Stimulated activated CD4-positive, alpha-beta T cell treated with anti-CD3 and anti-CD28 coated beads, Interleukin-15, amount 100 ng/mL, for 24 hours (primary cell): ENCODE measurements at places on chromosomes 16 and 17.

DNA sequence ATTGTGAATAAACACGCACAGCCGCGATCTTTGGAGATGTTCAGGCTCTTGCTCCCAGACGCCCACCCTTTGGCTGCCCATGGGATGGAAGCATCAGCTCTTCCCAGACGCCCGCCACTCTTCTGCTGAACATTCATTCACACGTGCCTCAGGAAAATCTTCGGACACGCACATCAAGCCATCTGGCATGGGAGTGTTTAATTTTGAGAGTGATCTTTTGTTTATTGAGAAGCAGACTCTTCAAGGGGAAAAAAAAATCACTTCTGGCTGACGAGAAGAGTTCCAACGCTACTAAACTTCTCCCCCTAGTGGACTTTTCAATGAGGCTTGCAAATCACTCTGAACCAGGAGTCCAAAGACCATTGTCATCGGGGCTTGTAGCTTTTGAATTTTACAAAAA, 62.0 kb upstream of the NUDT7 start:
- no peak for DNase-seq

DNA sequence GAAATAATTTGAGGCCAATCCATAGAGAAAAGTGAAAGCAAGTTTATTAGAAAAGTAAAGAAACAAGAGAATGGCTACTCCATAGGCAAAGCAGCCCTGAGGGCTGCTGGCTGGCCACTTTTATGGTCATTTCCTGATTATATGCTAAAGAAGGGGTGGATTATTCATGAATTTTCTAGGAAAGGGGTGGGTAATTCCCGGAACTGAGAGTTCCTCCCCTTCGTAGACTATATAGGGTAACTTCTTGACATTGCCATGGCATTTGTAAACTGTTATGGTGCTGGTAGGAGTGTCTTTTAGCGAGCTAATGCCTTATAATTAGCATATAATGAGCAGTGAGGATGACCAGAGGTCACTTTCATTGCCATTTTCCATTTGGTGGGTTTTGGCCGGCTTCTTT, 4.4 kb downstream of the DHRS7B start:
- DNase-seq = no peak

DNA sequence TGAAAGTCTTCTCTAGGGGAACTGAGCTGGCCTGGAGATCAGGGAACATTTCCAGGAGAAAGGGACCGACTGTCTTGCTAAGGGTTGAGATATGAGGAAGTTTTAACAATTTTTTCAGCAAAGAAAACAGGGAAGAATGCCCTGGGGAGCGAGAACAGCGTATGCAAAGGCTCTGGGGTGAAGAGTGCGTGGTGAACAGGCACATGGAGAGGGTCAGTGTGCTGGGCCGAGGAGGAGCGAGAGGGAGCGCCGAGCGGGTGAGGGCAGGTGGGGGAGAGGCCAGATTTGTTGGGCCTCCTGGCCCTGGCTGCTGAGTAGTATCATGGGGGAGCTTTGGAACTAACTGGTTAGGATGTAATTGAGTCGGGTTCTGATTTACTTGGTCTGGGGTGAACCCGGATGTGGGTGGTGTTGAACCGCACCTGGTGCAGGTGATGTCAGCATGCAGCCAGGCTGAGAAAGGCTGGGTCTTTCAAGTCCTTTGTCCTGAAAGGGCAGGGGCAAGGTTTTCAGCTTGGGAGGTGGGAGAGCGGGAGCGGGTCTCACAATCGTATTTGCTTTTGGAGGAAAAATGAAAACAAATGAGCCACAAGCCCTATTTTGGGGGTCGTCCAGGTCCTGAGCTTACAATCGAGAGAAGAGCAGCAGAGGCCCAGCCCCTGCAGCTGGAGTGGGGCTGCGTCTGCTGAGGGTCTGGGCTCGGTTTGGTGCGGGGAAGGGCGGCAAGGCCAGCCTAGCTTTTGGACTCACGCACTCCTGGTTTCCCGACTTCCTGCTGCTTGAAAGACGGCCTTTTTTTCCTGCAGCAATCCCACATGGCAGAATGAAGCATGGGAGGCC, 11.1 kb upstream of the WFDC1 start:
- no peak for DNase-seq

- DNase-seq = no peak
These were observed 1525.1 kb downstream of the CDH11 start for GRCh38 chr16:63596716-63597115.

DNA sequence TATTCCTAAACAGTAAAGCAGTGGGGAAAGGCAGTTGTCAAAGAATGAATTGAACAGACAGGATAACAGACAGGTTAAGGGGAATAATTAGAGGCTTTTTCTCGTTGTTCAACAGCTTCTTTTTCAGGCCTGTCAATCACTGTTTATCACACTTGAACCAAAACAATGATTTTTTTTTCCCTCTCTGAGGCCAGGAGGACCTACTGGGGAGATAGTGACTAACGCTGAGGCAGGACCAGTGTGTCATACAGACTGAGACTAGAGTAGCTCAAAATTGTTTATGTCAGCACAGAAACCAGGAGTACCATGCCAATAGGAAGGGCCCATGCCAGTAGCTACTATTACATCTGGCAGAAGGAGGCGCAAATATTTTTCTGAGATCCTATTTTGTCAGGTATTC, 41.3 kb upstream of the NLK start:
- DNase-seq = no peak

- no peak for DNase-seq
These were observed 35.2 kb upstream of the ATP2C2 start for GRCh38 chr16:84332975-84333684.

DNA sequence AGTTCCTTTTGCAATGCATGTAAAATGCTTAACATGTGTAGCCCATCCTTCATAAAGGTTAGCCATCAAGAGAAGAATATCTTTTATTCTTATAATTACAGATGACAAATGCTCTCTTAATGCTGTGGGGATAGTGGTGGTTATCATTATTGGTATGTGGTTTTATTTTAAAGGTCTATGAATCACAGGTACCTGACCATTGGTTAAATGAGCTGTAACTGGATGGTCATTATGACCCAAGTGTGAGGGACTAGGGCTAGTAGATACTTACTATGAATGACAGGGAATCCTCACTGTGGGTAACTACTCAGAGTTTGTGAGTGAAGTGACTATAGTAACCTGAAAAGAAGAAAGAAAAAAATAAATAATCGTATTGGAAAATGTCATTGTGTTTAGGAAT, 78.8 kb downstream of the CDRT15 start:
- no peak for DNase-seq

- no peak for DNase-seq
These were observed 2.6 kb downstream of the WSB1 start for GRCh38 chr17:27296428-27296979.

GRCh38 chr17:64329588-64329987, 61.1 kb downstream of the PECAM1 start:
- no peak for DNase-seq

GRCh38 chr17:80183581-80184422, 14.0 kb downstream of the CARD14 start:
- no peak for DNase-seq

GRCh38 chr16:58859958-58860669, 126.0 kb upstream of the GOT2 start:
- DNase-seq = no peak

GRCh38 chr16:81707411-81708265, 71.5 kb upstream of the PLCG2 start:
- DNase-seq = no peak

- peak; percentile 41 for DNase-seq
These were observed 1.4 kb downstream of the YPEL2 start for GRCh38 chr17:59332749-59333377.

DNA sequence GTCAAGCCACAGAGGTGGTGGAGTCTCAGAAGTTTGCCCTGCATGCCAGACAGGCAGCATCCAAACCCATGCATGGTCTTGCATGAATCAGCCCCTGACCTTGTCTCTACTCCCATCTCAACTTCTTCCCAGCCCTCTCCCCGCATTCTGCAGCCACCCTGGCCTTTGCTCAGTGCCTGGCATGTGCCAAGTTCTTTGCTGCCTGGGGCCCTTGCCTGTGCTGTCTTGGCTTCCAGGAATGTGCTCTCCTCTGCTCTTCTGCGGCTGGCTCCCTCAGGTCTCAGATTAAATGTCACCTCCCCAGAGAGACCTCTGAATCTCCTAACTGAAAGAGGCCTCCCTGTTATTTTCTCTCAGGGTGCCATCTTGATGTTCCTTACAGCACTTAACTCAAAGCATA, 17.6 kb downstream of the DRC3 start:
- no peak for DNase-seq

DNA sequence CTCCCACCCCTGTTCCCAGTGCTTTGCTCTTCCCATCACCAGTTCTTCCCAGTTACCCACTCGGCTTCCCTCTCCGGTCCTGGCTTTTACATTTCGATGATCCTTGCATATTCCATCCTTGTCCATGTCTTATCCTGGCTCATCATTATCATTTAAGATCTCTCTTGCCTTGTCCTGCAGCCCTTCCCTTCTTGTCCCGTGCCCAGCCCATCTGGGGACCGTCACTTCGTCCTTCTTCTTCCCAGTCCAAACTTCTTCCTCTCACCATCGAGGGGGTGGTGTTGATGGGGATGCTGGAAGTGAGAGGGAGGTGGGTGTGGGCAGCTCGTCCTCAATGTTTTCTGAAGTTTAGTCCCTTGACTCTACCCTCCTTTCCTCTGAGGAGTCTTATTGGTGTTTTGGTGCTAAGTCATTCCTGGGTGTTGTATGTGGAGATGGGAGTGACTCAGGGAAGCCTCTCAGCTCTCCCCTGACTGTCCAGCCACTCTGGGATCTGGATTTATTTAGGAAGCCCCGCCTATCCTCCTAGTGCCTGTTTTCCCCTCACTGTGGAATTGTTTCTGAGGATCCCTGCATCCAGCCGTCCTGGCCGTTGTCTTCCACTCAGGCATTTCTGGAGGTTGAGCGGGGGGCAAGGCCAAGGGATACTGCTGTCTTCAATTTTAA, 975 bp downstream of the SNX29 start:
- no peak for DNase-seq

- DNase-seq = no peak
These were observed 306.3 kb downstream of the SEC14L1 start for GRCh38 chr17:77446940-77447634.

DNA sequence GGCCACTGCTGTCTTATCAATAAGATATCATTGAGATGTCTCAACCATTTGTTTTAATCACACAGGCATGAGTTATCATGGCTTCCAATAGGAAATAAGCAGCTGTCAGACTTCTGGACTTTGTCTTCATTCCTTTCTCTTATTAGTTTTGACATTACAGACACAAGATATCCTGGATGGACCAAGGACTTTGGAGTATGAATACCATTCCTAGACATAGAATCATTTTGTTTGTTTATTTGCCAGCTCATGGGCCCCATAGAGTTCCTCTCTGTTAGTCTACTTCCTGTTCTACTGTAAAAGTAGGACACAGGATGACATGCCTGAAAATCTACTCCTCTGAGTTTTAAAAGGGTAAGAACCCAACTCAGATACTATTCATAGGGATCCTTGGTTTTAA, 77.7 kb upstream of the KCNJ16 start:
- DNase-seq = no peak

DNA sequence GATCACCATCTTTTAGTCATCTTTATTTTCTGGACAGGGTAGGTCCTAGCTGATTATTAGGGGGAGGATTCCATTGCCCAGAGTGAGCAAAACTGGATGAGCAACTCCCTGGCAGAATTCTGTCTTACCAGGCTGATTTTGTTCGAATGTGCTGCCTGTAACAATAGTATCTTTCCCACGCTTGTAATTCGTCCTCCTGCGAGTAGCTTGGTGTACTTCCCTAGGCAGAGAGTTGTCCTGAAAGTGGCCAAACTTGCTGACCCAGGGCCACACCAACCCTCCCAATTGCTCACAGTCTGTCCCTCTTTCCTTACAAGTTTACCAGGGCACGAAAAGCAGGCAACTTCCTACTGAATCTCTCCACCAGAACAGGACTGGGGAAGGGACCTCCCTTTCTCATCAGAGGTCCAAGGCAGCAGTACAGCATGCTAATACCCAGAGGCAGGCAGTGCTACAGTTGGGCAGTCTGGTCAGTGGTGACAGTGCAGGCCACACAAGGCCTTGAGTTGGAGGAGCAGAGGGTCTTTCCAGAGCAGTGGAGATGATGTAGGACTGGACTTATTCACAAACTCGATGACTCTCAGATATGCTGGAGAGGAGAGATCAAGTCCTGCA, 67.8 kb upstream of the NLK start:
- DNase-seq = no peak

DNA sequence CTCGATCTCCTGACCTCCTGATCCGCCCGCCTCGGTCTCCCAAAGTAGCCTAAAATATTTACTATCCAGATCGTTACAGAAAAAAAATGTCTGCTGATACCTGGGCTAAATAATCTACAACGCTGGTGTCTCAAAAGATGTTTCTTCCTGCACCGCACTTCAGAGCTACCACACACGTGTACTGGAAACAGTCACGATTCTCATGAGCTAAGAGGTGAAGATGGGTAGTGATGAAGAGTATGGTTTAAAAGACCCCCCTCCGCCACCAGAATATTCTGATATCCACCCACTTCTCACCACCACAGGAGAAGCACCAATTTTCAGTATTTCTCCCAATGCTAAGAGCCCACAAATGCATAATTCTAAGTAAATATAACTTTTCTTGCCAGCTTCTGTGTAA, 50.2 kb downstream of the SMG6 start:
- peak; percentile 42 for DNase-seq

- no peak for DNase-seq
These were observed 1016.2 kb upstream of the EEF2KMT start for GRCh38 chr16:6113749-6114148.

- DNase-seq = no peak
These were observed 3.7 kb upstream of the PGS1 start for GRCh38 chr17:78374631-78375274.

DNA sequence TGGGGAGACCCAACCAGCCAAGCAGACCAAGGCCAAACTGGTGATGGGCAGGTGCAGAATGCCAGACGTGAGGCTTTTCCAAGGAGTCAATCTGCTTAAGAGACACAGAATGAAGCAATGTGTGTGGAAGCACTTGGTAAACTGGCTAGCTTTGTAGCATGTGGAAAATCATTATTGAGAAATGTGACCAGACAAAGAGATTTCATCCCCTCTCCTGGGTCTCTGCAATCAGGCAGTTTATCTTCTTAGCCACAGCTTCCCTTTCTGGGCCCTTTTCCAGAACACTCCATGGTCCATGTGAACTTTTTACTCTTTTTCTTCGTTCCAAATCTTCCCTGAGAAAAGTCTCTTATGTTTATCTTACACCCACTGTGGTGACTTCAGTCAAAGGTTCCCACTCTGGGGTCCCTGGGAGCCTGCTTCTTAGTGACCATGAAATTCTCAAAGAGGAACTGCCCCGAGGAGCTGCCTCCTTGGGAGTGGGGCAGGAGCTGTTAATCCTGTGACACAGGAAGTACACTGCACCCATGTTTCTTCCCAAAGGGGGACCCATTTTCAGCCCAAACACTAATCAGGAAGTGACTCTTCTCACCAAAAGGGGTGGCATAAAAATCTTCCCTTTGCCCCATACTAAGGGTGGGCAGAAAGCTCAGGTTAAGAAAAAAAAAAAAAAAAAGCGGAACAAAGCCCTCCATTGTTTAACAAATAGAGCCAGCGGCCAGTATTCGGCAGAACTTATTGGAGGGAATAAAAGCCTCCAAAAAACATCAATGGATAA, 346.2 kb upstream of the ASIC2 start:
- no peak for DNase-seq

DNA sequence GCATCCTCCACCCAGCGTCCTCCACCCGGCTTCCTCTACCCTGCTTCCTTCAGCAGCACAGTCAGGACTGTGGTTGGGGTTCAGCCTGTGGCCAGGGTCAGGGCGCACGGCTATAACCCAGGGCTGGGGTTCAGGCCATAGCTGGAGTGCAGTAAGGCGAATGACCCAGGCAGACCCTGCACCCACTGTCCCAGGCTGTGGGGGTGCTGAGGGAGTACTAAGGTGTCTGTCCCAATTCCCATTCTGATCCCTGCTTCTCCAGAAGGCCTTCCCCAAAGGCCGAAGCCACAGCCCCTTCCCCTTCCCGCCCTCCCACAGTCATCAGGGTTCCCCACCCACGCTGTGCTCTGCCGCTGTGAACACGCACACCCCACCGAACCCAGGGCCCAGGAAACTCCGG, 12.4 kb downstream of the EMC6 start:
- DNase-seq = no peak
